Stimulated activated CD4-positive, alpha-beta T cell treated with anti-CD3 and anti-CD28 coated beads, TNF-alpha, amount 100 ng/mL, for 1 hour (primary cell): ENCODE measurements at places on chromosomes 1 and 21.

DNA sequence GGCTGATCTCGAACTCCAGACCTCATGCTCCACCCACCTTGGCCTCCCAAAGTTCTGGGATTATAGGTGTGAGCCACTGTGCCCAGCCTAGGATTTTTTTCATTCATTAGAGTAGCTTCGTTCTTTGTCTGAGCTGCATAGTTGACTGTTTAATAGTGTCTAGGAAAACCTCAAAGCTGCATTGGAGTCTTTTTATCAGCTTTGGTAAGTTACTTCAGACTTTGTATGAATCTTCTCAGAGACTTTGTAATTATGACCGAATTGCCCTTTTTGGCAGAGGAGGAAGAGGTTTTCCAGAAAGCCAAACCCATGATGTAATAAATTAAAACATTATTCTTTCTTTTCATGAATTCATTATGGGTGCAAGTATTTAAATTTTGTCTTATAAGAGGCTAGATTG, 5.1 kb downstream of the DNAJB4 start:
- DNase-seq: no peak

GRCh38 chr21:44753357-44753756, 42.0 kb upstream of the TSPEAR start:
- DNase-seq: no peak

DNA sequence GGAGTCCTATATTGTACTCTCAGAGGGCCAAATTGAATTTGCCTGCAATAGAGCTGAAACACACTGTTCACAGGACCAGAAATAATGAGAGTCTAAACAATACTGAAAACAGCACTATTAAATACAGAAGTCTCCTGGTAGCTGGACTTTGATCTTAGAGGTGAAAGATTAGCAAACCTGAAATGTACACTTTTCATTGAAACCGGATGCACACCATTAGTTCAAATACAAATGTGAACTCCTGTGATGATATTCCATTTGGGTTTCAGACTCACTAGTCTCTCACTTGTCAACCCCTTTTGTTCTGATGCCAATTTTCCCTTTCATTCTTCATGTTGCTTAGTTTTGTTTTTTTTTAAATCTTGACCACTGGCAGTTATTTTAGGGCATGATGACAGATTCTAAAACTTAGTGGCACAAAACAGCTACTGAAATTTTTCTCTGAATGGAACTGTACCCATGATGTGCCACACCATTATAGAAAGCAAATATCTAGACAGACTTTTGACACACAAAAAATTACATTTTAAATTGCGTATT, 5.9 kb upstream of the TNFSF4 start:
- DNase-seq: no peak

DNA sequence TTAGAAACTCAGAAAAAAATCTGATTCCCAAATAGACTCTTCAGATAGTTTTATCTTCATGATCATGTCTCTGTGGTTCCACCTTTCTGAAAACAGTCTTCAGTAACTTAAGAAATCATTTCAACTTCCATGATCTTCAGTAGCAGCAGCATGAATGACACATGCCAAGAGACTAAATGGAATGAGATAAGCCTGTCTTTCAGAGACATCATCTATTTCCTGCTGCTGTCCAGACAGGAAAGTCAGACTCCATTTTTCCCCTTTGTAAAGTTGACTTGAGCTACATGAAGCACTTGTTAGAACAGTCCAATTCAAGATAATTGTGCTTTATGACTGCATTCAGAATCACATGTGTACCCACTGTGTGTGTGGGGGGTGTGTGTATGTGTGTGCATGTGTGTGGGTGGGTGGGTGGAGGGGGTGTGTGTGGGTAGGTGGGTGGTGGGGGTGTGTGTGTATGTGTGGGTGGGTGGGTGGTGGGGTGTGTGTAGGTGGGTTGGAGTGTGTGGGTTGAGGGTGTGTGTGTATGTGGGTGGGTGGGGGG, 58.8 kb downstream of the CLIC4 start:
- no peak for DNase-seq

DNA sequence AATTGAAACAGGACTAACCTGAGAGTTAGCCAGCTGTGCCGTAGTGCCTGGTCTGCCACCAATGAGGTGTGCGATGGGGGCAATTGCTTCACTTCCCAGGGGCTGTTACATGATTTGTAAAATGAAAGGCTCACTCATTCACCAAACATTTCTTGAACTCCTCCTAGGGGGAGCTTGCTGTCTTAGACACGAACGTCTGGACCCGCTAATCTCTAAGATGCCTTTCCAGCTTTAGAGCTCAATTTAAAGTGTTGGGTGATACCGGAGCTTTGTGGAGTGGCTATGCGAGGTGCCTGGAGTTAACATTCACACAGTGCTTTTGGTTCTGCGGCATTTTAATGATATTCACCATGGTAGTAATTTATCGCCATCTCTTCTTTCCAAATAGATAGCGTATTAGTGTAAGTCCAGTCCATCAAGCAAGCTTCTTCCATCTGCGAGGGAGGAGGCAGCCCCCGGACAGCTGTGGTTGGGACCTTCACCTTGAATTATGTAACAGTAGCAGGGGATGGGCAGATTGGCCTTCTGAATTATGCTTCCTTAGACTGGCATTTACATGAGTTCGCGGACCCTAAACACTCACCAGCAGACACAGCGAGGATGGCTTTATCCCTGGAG, 179.9 kb downstream of the ADSS2 start:
- DNase-seq: no peak

DNA sequence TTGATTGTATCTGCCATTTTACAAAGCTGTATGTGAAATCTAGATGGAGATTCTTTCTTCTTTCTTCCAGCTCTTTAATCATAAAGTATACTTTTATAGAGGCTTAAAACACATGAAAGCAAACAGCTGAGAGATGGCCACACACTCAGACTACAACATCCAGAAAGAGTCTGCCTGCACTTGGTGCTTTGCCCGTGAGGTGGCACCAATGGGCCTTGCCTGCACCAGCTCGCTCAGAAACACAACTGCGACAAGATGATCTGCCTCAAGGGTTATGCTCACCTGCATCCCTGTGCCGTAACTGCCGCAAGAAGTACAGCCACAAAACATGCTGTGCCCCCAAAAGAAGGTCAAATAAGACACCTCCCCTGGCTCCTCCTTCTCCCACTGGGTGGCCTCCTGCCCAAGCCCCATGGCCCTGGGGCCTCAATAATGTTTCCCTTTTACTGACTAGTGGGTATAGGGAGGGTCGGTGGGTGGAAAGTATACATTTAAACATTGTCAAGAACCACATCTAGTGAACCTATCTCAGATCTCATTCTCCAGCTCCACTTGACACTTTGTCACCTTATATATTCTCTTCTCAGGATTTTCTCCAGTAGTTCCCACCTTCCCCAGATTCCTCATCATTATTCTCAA, 66.7 kb upstream of the ANGPTL3 start:
- no peak for DNase-seq

DNA sequence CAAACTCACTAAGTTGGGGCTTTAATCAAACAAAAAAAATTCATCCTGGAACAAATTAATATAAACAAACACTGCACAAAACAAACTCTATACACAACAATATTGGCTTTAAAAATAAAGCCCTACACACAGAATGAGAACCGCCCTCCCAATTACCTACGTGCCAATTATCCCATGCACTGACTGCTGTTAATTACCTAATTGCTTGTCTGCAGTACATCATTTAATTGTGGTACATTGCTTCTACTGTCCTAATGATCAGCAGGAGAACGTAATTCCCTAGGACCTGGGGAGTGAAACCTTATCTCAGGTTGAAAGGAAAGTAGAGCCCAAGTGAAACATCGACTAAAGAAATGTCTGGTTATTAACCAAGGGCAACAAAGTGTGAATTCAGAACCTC, 364.5 kb downstream of the KCNH1 start:
- no peak for DNase-seq

DNA sequence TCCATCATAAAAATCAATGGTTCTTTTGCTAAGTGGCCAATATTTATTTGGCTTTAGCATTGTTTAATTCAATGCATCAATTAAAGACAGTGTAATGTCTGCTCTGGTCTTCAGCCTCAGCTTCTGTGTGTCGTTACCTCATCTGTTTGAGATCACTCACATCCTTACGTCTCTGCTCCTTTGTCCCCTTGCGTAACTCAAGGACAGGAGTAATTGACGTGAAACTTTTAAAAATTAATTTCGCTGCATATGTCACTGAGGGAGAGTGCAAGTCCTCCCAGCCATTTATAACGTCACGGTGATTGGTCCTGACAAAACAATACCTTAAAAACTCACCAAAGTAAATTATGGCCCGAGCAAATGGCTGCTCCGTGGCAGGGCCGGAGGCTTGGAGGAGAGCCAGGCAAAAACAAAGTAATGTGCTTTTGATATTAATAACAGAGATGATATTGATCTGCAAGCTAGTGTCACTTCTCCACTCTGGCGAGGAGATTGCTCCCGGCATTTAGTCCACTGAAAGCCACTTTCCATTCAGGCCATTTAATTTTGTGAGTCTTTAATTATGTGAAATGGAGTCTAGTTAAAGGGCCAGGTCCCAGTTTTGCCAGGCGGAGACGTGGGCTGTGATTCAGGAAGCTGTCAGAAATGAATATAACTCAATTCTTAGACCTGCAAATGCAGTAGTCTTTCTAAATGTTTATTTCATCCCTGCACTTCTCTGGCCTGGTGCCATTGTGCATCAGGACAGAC, 150.9 kb upstream of the POU3F1 start:
- no peak for DNase-seq

GRCh38 chr1:108107658-108108057, 92.5 kb downstream of the SLC25A24 start:
- DNase-seq: no peak

GRCh38 chr1:21907079-21907418, 30.1 kb downstream of the HSPG2 start:
- DNase-seq: no peak

DNA sequence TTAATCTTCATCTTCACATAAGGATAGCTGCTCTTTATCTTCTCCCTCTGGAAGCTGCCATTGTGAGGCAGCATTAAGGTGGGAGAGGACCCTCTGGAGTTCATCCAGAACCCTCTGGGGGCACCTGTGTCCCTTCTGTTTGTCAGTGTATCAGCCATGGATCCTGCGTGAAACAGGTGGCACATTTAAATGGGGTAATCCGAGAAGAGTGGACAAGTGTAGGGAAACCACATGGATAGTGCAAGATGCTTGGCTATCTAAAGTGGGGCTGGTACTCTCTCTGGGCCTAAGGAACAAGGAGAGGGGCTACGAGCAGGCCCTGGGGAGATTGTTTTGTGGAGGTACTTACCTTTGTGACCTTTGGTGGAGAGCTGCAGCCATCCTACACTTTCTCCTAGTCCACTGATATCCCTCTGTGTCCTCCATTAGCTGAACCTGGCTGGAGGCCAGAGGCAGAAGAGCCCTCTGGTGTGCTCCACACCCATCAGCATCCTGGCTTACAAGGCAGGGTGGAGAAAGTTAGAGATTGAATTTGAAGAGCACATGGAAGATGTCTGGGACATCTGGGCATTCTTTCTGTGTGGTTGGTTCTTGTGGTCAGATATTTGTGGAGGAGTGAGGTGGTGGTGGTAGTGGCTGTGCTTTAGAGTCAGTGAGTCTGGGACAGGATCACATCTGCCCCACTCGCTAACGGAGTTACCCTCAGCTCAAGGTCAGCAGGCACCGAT, 117.7 kb downstream of the FGGY start:
- DNase-seq: no peak

- DNase-seq: no peak
Observed at GRCh38 chr1:5750186-5751162, 241.8 kb downstream of the NPHP4 start.

DNA sequence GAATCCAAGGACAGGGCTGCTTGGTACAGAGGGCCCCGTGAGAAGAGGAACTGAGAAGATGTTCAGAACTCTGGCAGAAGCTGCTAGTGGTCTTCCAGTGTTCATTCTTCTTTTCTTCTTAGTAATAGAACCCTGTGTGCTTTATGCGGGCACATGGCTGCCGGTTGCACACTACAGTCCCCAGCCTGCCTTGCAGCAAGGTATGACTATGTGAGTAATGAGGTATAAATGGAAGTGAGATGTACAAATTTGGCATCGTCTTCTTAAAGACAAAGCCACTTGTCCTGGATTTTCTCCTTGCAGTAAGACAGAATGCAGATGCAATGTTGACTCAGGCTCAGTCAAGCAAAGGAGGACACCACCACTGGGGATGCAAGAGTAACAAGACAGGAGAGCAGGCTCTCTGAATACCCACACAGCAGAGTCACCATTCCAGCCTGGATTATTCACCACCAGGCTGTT, 15.0 kb upstream of the ATP1B1 start:
- DNase-seq: no peak

DNA sequence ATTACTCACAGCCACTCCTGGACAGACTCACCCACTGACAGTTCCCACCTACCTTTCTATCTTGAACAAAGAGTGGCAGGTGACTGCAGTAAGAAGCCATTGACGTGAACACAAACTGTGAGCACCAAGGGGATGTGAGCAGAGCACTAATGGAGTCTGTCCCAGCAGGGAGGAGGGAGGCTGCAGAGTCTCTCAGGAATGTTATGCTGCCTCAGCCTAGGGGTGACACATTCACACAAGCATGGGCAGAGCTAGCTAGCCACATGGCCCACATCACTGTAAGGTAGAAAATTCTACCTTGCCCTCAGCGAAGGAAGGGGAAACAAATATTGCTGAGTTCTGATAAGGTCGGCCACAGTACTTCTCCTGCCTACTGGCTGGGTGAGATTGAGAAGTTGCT, 56.8 kb upstream of the PTGFRN start:
- DNase-seq: no peak

GRCh38 chr1:169103480-169103893, 3.0 kb upstream of the ATP1B1 start:
- DNase-seq: no peak

- no peak for DNase-seq
Observed at GRCh38 chr1:160117300-160117699, 1.7 kb downstream of the ATP1A2 start.

DNA sequence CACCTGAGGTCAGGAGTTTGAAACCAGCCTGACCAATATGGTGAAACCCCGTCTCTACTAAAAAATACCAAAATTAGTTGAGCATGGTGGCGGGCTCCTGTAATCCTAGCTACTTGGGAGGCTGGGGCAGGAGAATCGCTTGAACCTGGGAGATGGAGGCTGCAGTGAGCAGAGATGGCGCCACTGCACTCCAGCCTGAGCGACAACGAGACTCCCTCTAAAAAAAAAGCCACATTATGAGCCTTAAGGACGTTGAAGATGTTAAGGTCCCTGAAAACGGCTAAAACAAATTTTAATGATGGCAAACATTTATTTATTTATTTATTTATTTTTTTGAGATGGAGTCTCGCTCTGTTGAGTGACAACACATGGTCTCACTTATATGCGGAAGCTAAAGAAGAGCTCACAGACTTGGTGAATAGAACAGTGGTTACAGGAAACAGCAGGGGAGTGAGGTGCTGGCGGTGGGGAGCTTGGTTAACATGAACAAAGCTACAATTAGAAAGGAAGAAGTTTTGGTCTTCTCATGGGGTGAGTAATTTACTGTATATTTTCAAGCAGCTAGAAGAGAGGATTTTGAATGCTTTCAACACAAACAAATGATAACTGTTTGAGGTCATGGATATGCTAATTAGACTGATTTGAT, 47.1 kb downstream of the TCP10L start:
- no peak for DNase-seq

DNA sequence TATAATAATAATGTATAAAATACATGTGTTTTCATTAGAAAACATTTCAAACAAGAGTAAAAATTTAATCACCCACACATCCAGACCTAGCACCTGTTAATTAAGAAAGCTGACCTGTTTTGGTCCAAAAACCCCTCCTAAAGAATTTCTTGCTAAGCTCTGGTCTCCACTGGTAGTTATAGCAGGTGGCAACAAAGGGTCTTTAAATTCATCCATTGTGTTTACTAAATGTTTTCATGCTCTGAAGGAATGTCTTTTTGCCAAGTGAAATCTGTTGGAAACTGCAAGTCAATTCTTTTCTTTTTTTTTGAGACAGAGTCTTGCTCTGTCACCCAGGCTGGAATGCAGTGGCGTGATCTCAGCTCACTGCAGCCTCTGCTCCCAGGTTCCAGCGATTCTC, 141.1 kb downstream of the ESRRG start:
- DNase-seq: no peak
